ENCODE measurements at places on chromosomes 2 and 18.

DNA sequence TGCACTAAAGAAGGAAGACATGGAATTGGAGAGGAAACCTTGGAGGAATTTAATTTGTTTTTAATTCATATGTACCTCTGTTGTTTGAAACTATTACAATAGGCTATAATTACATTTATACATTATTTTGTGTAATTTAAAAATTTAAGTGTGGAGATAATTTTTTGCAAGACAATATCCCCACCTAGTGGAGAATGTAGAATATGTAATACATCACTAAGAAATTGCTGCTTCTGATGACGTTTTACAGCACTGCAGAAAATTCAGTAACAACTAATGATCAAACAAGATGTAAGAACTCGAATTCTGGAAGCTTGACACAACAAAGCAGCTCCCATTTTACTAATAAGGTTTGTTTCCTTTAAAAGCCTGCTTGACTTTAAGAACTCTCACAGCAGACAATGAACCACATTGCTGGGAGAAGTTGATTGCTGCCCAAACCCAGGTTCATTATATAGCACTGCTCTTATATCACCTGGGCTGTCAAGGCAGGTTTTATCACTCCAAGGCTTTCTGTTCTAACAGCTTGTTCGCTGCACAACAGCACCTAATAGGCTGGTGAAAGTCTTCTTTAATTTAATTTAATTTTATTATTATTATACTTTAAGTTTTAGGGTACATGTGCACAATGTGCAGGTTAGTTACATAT, 53.4 kb downstream of the THADA start:
- no peak for DNase-seq

GRCh38 chr2:27727257-27727656, 44.3 kb upstream of the MRPL33 start:
- no peak for DNase-seq

- no peak for DNase-seq
These were observed 9.2 kb upstream of the DNPEP start for GRCh38 chr2:219396863-219397457.

DNA sequence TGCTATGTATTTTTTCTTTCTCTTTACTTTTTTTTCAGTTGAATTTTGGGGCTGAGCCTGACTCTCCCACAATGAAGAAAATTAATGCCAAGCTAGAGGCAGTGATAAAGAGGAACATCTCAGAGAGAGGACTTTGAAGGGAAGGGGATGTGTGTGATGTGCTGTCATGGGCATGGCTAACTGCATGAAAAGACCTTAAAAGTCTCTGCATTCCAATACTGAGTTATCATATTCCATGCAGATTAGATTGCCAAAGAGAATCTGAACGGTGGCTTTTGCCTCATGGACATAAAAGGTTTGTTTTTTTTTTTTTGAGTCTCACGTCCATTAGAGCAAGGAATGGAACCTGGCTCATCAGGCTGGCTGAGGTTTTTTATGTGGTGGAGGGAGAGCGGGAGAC, 213.9 kb downstream of the PIK3C3 start:
- DNase-seq = no peak

- no peak for DNase-seq
These were observed 13.9 kb upstream of the MLPH start for GRCh38 chr2:237472909-237473877.

- peak; percentile 19 for DNase-seq
These were observed at the start of gene B4GALT6 for GRCh38 chr18:31684279-31685096. TSS of gene B4GALT6 (minus strand) at chr18:31684581. CDS start at chr18:31684426, 155 bp downstream.

DNA sequence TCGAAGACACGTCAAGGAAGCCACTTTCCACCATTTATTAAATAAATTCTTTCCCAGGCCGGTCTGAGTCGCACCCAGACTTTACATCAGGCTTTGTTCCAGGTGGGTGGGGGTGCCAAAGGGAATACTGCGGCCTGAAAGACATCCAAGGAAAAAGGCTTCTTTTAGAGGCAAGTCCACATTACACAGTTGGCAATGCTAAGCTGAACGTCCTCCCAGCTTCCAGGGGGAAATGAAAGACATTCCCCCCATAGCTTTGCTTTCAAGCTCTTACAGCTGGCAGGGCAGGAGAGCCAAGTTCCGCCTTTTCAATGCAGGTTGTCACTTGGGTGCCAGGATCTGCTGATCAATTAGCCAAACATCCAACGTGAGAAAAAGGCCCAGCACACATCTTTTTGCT, 36.5 kb upstream of the PTPN4 start:
- DNase-seq = no peak

DNA sequence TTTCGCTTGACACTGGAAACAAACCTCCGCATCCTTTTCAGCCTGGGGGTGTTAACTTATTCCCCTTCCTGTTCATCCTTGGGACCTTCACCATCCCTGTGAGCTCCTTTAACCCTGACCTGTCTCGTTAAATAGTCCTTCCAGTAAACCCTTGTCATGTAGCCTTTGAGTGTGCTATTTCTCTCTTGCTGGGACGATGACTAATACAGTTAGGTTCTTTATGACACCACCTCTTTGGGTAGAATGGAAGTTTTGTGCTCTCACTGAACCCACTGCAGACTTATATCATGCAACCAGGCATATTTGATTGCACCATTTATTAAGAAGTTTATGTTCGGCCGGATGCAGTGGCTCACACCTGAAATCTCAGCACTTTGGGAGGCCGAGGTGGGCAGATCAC, 40.5 kb upstream of the GAREM1 start:
- DNase-seq = no peak

DNA sequence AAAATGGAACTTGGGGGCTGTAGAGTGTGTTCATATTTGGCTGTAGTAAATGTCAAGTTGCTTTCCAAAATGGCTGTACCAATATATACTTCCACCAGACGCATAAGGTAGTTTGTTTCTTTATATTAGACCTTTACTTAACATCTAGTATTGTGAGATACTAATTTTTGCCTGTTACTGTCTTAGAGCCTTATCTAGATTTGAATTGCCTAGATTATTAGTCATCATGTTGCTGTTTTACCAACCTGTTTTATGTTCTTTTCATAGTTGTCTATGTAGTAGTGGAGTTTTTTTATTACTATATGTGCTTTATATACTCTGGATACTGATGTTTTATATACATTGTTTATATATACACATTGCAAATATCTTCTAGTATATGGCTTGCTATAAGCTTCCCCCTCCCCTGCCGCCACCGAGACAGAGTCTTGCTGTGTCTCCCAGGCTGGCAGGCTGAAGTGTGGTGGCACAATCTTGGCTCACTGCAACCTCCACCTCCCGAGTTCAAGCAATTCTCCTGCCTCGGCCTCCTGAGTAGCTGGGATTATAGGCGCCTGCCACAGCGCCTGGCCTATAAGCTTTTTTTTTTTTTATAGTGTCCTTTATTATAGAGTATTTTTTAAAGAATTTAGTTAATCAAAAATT, 18.9 kb downstream of the SLC39A10 start:
- no peak for DNase-seq

GRCh38 chr2:39091063-39091462, 29.8 kb downstream of the SOS1 start:
- DNase-seq = no peak

DNA sequence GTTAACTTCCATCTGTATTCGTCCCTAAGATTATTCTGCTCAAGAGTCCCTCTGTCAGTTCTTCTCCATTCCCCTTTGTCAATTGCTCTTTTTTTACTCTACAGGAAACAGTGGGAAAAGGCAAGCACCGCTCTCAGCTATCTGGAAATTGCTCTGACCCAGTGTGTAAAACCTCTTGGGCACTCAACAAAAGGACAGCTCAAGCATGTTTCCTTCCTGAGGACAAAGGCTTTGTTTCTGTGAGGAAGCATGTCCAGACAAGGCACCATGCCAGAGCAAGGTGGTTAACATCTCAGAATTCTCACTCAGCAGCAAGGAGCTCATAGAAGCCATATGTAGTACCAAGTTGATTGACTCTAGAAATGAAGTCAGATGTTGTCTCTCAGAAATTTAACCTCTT, 735.6 kb downstream of the TSN start:
- DNase-seq = no peak

DNA sequence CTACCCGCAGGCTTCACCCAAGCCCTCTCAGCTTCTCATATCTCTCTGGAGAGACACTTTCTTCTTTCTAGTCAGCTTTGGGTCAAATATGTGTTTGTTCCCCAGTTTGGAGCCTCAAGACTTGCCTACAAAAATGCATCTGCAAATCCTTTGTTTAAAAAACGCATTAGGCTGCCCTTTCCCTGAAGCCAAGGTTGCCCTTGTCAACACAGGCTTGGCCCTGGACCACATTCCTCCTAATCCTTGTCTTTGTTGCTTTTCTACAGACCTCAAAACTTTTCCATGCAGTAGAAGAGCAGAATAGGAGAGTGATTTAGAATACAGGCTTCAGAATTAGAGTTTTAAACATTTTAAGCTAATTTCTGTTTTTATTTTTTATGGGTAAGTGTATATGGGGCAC, 307.8 kb downstream of the NAPG start:
- DNase-seq = no peak

GRCh38 chr18:76546436-76546835, 51.4 kb upstream of the ZNF516 start:
- no peak for DNase-seq

DNA sequence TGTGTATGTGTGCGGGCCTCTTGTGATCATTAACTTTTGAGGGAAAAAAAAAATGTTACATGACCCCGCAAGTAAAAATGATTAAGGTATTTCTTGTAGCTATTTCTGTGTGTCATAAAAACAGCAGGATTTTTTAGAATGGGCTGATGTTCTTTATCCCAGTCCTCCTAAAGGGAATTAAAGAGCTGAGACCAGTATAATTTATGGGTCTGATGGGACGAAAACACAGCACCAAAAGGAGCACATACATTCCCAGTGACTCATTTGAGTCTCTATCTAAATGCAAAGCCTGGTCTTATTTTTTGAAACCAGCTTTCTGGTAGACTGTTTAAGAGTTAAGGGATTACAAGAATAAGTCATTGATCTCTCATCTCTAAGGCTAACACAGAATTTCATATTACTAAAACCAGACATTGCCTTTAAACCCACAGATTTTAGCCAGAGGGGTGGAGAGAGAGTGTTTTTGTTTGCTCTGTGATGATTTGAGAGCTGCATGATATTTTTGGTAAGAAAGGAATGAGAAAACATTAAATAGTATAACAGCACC, 342.3 kb upstream of the EPHA4 start:
- no peak for DNase-seq

- DNase-seq = no peak
These were observed 1039.0 kb downstream of the SOCS6 start for GRCh38 chr18:71327850-71328249.

DNA sequence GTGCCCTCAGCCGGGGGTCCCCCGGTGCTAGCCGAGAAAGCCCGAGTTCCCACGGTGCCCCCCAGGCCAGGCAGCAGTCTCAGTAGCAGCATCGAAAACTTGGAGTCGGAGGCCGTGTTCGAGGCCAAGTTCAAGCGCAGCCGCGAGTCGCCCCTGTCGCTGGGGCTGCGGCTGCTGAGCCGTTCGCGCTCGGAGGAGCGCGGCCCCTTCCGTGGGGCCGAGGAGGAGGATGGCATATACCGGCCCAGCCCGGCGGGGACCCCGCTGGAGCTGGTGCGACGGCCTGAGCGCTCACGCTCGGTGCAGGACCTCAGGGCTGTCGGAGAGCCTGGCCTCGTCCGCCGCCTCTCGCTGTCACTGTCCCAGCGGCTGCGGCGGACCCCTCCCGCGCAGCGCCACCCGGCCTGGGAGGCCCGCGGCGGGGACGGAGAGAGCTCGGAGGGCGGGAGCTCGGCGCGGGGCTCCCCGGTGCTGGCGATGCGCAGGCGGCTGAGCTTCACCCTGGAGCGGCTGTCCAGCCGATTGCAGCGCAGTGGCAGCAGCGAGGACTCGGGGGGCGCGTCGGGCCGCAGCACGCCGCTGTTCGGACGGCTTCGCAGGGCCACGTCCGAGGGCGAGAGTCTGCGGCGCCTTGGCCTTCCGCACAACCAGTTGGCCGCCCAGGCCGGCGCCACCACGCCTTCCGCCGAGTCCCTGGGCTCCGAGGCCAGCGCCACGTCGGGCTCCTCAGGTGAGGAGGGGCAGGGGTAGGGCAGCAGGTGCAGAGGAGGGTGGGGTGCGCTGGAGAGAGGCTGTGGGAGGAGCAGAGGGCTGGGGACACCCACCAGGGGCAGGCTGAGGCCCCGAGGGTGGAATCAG, 14.1 kb upstream of the GMPPA start:
- peak; percentile 34 for DNase-seq

GRCh38 chr2:223439184-223439583, 163.0 kb downstream of the SCG2 start:
- no peak for DNase-seq

DNA sequence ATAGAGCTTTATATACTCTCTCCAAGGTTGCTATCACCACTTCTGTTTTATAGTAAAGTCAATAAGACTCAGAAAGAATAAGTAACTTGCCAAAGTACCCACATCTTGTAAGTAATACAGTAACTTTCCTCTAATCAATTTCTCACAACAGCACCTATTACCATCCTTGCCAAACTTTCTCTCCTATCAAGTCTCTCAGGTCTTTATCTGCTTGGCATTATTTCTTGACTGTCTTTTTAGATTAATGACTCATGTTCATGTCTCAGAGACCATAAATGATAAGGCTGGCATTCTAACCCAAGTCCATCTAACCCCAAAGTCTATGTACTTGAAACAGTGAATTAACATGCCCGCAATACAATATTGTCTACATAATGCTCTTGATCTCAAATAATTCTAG, 618.0 kb upstream of the ZEB2 start:
- no peak for DNase-seq

DNA sequence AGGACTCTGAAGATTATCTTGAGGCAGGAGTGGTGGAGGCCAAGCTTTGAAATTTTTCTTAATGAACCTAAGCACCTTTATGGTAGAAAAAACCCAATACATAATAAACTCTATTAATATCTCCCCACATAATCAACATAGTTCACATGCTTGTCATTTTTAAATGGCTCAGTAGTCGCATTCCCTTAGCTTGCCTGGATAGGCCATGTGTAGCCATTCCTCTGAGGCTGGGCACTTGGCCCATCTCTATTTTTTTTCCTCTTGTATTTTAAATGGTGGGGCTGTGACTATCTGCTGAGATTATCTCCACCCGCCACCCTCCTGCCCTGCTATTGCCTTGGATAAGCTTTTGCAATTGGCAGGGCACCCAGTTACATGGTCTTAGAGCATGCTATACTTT, 143.1 kb downstream of the FHOD3 start:
- no peak for DNase-seq

GRCh38 chr2:224861266-224861665, 145.1 kb upstream of the CCDC195 start:
- DNase-seq = no peak

DNA sequence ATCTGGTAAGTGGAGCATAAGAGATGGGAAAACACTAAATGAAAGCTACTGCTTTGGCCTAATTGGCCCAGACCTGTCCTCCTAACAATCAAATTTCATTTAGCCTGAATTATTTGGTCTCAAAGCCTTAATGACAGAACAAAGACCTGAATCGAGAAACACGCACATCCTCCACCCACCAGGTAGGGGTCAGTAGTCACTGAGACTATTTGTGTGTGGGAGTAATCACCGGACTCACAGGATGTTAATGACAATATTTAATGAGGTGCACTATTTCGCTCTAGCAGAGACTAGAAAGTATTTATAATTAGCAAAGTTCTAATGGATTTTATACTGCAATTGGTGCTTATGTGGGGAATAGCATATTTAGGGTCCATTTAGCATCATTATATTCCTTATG, 68.1 kb downstream of the RBM43 start:
- DNase-seq = no peak
